Fibroblast of gingiva (primary cell): ENCODE measurements at places on chromosomes 5 and 9.

DNA sequence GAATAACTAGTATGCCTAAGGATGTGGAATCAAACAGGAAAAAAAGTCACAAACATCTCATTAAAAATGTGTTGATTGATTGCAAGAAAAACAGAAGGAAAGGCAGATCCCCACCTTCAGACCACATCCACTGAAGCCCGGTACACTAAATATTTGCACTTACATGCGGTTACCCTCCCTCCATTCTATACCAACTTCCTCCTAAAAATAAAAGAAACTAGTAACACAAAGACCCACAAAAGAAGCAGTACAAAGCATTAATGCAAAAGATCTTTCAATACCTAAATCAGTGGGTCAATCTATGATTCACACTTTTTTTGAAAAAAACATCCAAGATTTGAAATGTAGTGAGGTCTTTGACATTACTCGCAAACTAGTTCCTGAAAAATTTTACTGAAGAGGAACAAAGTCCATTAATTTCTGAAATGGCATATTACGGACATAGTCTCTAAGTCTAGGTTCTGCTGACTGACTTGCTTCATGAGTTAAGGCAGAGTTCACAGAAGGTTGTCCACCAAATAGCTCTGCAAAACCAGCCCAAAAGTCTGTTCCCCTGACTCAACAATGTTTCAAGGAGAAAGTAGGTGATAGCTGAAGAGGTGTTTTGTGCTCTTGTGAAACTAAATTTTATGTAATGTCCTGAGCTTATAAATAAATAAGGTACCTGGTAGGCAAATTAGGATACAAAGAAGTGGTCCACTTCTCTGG, 100.7 kb downstream of the PAM start:
- no peak for DNase-seq

DNA sequence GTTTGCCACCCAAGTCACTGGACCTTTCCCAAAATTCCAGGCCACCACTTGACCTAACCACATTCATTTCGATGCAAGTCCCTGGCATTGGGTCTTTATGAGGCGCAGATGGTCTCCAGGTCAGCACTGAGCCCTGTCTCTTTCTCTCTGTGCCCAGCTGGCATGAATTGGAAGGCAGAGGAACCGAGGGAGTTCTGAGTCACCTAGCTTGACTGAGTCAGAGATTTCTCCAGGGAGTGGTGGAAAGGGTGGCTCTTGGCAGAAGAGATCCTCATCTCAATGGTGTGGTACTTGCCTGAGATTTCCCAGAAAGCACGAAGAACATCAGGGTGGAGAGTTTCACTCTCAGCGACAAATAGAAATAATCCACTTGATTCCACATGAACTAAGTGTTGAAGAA, 43.8 kb downstream of the WDR36 start:
- peak; percentile 70 for DNase-seq

DNA sequence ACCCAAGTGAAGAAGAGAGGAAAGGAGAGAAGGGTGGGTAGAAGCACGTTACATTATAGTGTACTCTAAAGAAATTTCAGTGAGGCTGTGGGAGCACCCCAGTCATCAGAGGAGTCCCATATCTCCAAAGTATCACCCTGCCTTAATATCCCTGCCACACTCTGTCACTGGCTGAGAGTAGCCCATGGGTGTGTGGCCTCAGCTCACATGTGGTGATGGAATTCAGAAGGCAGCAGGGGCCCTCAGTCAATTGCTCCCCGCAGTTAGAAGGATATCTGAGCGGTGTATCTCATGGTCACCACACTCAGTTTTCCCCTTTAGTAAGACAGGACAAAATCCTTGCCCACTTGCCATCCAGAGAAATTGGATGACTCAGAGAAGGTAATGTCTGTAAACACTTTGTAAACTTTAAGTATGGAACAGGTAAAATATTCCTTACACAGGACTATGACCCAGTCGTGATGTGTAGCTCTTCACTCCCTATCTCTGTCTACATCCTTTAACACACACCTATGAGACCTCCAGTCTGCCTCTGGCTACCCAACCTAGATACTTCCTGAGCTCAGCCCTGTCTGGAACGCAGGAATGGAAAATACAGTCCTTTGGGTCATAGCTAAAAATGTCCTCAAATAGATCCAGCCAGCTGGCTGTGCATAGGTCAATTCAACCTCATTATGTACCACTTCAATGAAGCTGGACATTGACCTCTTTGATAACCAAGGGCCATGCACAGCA, 24.3 kb upstream of the PLIN2 start:
- DNase-seq = no peak

DNA sequence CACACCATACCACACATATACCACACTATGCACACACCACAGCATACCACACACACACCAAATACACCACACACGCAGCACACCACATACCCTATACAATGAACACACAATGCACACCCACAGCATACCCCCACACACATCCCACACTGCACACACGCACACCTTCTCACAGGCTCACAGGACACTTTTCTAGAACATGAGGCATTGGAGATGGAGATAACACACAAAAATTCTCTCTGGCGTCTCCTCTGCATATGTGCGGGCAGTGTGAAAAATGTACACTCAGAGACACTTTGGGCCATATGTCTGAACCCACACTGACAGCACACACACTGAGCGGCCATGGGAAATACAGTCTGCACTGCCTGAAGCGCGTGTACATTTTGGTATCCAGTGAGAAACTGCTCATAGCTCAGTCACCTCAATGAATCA, 278.1 kb downstream of the GADD45G start:
- DNase-seq = no peak

GRCh38 chr9:96381125-96381524, 2.4 kb downstream of the SLC35D2 start:
- no peak for DNase-seq

GRCh38 chr9:126587187-126588185, 26.2 kb upstream of the LMX1B start:
- DNase-seq = no peak

DNA sequence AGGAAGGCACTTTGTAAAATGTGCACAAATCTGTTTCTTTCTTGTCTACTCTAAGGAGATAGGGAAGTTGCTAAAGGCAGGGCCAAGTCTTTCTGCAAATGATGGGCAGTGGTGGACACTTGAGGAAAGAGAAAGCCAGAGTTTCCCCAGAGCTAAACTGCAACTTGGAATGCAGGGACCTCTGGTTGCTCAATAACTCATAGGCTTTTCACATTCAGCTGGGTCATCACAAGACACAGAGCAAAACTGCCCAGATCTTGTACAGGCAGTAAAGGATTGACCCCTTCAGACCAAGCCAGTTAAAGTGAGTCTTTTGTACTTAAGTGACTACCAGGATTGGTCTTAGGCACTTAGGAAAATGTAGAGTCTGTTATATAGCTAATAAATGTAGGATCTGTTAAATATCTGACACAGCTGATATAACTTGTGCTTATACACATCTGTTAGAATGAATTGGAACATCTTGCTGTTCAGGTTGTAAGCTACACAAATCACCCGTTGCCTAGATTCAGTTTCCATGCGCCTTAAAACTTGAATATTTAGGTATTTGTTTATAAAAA, 13.5 kb upstream of the AGXT2 start:
- DNase-seq = peak; percentile 42

GRCh38 chr9:15070716-15071115, 160.5 kb upstream of the FREM1 start:
- no peak for DNase-seq

- DNase-seq = no peak
These were observed 273.1 kb upstream of the PIK3R1 start for GRCh38 chr5:67942421-67942820.
